ENCODE measurements at places on chromosomes 2 and 18. TPM values are rescaled to one million over a fixed set of nuclear protein-coding genes. Genes with fewer than 3 reads are reported as not detected.

MSH2 gene
- total RNA-seq = 96.4 TPM

UPP2 gene
- total RNA-seq = 0.33 TPM

ABCB11 gene
- 0.38 TPM for total RNA-seq

CHPF gene
- 165 TPM for total RNA-seq

SPAG16 gene
- total RNA-seq = 69.2 TPM

GALNT5 gene
- 8.3 TPM for total RNA-seq

FAP gene
- 82.5 TPM for total RNA-seq

CEP68 gene
- 49.8 TPM for total RNA-seq

SKOR2 gene
- 1.2 TPM for total RNA-seq

GPR39 gene
- 1.1 TPM for total RNA-seq

CDC42EP3 gene
- total RNA-seq = 29.7 TPM

MERTK gene
- total RNA-seq = 12.6 TPM

CROCC2 gene
- 0.16 TPM for total RNA-seq

ZNF532 gene
- 259 TPM for total RNA-seq

CNTNAP5 gene
- total RNA-seq = 16.3 TPM

CYBRD1 gene
- 119 TPM for total RNA-seq

SERPINB4 gene
- not detected for total RNA-seq

HOXD12 gene
- total RNA-seq = not detected

PROM2 gene
- 5.7 TPM for total RNA-seq

RESP18 gene
- not detected for total RNA-seq

ANKRD30BL gene
- 7.3 TPM for total RNA-seq

PHOSPHO2 gene
- 19.4 TPM for total RNA-seq

SLC30A3 gene
- total RNA-seq = 0.27 TPM

CSRNP3 gene
- 81.7 TPM for total RNA-seq

PPP1R1C gene
- 9.6 TPM for total RNA-seq

RAB27B gene
- 8.7 TPM for total RNA-seq

TGFA gene
- total RNA-seq = 3.4 TPM

SAG gene
- 16.7 TPM for total RNA-seq

BOLL gene
- total RNA-seq = 0.27 TPM

All from camera-type eye (tissue), 1 donor.